ENCODE measurements at places on chromosomes 7 and 10.

DNA sequence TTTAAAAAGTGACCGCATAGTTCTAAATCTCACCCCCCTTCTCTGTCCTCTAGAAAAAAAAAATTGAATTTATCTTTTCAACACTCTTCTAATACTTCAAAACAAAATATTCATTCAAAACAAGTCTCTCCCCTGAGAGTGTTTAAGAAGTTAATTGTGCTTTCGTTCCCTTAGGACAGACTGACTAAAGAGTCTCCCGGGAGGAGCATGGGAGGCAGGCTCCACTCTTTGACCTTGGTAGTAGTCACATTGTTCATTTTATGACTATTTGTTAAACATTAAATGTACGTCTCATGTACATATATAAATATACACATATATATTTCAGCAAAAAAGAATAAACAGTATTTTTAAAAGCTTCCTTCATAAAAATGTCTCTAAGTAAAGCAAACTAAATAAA is 35.3 kb upstream of the SPOCK2 start:
- no peak for DNase-seq

DNA sequence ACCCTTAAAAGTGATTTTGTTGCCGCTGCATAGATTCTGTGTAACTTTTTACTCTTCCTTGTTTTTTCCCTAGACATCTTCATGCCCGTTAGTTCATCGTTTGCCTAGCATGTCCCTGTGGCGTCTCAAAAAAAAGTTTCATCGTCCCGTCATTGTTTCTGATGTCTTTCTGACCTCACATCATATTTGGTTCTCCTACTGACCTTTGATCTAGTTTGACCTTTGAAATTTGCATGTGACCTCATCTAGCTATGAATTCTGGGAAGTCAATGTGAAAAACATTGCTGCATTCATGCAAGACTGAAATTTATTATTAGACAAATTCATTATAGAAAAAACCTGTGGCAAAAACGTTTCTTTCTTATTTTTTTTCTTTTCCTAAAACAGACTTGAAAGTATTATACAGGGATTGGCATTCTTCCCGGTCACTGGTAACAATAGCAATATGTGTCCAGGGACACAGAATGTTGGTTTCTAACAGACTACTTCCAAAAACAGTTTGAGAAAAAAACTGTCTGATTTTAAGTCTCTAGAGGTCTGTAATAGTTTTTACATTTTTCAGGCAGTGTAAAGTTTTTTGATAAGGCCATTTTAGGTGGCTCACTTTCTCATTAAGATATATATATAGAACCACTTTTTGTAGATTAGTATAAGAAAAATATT is 280.9 kb downstream of the USP6NL start:
- no peak for DNase-seq

DNA sequence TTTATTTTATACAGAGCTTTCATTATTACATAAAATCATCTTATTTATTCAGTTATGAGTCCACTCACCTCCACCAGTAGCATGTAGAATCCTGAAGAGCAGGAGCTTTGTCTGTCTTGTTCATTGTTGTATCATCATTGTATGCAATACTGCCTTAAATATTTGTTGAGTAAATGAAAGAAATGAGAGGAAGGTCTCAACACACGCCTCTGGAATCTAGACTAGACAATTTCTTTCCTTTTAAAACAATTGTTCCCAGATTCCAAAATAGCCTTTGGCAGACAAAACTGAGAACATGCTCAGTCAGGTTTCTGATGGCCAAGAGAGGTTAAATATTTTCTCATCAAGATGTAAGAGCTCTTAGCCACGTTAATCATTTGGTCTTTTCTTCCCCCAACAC is 173.1 kb upstream of the AGR3 start:
- DNase-seq = no peak

DNA sequence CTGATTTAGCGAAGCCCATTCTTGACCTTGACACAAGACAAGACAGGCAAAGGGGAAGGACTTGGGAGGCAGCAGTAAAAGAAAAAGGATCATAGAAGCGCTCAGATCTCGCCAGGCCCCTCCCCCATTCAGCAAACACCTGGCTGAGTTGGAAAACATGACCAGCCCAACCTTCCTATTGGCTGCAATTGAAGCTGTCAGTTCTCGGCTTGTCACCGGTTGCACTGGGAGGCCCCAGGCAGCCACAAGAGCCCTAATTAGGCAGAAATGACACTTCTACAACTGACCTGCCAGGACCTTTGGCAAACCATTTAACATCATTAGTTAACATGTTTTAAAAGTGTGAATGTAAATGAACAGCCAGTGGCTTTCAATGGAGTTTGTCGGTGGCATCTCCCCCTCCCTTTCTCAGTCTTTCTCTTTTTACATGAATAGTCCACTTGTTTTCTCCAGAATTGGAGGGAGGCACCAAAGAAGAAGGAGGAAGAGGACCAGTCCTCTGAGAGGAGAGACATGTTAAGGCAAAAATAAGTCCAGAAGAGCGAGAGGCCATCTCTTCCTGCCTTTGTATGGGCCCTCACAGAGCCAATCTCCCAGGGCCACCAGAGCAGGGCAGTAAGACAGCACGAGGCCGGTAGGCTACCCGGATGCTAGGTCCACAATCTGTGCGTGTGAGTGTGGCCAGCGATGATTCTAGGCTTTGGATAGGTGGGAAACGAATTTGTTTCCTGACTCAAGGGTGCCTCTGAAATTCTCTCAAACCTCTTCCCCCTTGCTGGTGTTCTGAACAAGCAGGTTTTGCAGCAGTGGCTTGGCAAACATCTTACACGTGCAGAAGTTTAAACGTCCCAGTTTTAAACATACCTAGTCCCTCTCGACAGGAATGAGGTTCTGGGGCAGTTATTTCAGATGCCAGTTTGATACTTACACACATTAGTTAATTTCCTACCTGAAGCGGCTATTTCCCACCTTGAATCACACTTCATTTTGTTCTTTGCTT is 15.0 kb upstream of the ENO4 start:
- DNase-seq = no peak

- no peak for DNase-seq
Observed at GRCh38 chr10:125605167-125605566, 77.8 kb downstream of the TEX36 start.

DNA sequence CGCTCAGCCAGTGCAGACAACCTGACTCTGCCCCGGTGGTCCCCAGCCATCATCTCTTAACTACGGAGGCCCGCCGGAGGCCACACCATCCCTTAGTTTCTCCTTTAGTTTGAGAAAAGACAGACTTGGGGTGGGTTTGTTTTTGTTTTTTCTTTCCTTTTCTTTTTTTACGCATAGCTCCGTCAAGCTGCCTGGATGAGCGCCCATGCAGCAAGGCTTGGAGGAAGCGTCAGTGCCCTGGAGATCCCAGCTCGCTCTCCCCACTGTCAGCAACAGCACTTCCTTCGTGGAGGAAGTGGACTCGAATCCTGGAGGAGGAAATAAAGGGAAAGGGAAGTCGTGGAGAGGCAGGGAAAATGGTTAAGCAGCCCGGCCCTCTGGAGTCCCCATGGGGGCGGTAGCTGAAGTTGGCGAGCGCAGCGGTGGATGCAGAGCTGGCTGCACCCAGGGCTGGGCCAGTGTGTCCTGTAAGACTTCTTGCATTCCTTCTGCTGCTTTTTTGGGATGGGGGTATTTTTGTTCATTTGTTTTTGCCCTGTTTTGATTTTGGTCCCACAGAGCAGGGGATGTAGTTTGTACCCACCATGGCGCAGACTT is 35.9 kb upstream of the GJD4 start:
- DNase-seq = no peak

DNA sequence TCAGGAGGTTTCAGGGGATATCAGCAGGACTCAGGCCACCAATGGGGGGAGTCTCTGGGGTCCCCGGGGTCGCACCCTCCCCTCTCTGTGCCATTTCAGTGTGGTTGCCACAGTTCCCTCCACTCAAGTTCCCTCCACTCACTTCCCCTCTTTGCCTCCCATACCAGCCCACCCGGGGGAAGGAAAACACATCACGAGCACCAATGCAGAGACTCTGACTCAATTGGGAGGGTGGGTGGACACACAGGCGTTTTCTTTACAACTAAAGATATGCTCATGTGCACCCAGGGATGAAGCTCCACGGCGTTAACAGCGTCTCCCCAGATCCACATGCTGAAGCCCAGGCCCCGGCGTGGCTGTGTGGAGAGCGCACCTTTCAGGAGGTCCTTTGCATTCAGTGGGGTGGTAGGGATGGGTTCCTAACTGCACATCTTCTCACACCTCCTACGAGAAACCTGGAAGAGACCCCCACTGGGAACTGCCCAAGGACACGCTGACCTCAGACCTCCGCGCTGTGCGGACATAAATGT is 254.1 kb downstream of the ZMYND11 start:
- no peak for DNase-seq

DNA sequence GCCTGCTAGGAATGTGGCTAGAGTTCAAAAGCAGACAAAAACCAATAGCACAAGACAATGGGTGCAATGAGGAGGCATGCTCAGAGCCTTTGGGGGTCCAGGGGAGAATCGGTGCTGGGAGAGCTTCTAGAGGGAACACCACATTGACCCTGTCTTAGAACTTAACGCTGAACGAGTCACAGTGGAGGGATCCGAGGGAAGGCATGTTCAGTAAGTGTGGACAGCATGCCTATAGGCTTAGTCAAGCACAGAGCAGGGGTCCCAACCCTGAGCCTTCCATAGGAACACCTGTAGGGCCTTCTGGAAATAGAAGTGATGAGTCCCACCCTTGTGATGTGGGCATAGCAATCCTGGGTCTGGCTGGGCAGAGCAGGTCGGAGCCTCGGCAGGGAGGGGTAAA is 148.7 kb downstream of the PKD1L1 start:
- DNase-seq = no peak

DNA sequence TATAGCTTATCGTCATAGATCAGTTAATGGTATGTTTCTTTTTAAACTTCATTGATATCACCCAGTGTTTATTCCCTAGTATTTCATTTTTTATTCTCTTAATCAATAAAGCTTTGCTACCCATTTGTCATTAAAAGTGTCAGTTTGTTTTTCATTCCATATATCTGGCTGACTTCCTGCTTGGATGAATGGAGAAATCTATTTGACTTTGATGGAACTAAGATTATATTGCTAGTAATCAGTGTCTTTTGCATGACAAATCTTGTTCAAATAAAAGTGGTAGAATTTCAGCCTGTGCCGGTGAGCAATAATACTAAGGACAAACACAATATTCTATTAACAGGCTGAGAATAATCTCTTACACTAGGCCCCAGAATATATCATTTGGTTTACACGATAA is 203.3 kb downstream of the SEC23IP start:
- DNase-seq = no peak

- DNase-seq = no peak
Observed at GRCh38 chr10:47081264-47081663, 170.0 kb downstream of the PTPN20 start.

DNA sequence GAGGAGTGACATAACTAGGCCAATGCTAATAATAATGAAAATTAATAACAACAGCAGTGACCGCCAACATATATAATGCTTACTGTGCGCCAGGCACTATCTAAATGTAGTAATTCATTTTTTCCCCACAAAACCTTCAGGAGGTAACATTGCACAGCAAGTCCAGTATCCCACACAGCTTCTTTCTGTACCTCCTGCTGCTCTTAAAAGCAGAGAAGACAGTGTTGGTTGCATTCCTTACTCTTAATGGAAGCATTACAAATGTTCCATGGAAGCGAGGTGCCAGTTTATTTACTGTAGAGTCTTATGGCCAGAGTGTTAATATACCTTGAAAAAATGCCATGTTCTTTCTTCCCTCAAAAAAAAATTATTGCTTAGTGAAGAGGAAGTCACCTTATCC is 168.2 kb downstream of the LRRC4 start:
- no peak for DNase-seq

DNA sequence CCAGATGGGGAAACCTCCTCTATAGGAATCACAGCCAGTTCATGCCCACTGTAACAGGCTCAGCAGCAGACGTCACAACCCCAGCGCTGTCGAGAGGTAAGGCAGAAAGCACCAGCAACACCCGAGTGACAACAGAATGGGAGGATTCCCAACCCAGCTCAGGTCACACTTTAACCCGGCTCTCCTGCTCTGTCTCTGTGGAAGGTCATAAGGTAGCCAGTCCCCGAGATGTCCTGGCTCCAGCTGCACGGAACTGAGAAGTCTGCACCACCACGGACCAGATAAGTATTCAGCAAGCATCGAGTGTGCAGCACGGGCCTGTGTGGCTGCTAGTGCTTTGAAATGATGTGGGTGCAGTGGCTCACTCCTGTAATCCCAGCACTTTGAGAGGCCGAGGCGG is 236.7 kb upstream of the TCERG1L start:
- no peak for DNase-seq

- no peak for DNase-seq
Observed at GRCh38 chr7:106061301-106061979, 50.7 kb downstream of the SYPL1 start.

DNA sequence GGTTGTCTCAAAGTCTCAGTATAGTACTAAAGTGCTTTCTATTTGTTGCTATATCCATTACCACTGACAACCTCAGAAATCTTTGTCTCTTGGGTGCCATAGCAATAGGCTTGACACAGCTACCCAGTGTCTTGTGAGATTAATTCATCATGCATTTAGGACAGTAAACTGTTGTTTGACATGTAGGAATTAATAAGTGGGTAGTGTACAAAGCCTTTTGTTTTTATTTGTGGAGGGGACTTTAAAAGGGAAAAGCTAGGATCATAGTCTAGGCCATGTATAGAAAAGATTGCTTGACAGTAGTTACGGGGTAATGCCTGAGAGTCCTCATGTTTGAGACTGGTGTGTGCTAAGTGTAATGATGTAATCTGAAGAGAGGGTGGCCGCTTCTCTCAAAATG is 102.6 kb upstream of the AGR3 start:
- no peak for DNase-seq

- DNase-seq = no peak
Observed at GRCh38 chr10:65365878-65366277, 1560.0 kb upstream of the LRRTM3 start.

DNA sequence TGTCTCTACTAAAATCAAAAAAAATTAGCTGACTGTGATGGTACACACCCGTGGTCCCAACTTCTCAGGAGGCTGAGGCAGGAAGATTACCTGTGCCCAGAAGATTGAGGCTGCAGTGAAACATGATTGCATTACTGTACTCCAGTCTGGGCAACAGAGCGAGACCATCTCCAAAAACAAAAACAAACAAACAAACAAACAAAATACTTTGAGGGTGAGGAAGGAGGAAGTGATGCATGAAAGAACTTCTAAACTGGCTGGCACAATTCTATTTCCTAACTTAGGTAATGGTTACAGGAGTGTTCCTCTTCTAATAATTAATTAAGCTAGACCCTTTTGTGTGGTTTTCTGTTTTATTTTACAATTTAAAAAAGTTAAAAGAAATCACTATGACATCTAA is 15.5 kb downstream of the WAPL start:
- no peak for DNase-seq

Data from activated CD4-positive, alpha-beta T cell treated with anti-CD3 and anti-CD28 coated beads, Interleukin-2, amount 50 U/mL, for 24 hours (primary cell).